ENCODE measurements at places on chromosomes 12 and 14. TPM values are rescaled to one million over a fixed set of nuclear protein-coding genes. Genes with fewer than 3 reads are reported as not detected.

KRT8 gene
- 22.8 TPM for total RNA-seq

GRCh38 chr12:47004634-47005033 is 74.8 kb upstream of the PCED1B start:
- DNase-seq, result no peak

ACRBP gene
- 0.74 TPM for total RNA-seq

- DNase-seq, result no peak
Measured at GRCh38 chr14:53187921-53188463, 34.9 kb upstream of the DDHD1 start.

DNA sequence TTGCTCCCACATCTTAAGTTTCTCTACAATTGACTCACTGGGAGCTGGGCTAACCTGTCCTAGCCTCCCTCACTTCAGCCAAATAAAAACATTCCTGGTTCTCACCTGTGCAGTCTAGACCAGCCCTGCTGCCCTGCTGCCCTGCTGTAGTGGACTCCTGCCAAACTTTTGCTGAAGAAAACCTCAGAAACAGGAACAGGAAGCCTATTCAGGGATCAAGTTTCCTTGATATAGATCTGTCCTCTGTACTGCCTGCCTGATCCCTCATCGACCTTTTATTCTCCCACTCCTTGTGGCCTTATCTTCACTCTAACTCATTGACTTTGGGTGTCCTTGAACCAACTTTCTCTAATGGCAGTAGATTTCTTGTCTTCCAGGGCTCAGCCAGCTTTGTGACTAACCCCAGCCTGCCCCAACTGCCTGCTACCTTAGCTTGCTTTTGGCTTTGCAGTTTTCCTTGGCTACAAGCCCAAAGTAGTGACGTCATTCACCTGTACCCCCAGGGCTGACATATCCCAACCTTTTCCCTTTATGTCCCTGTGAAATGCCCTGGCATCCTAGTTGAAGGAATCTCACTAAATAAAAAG is 234.8 kb downstream of the DUSP6 start:
- no peak for DNase-seq

DNA sequence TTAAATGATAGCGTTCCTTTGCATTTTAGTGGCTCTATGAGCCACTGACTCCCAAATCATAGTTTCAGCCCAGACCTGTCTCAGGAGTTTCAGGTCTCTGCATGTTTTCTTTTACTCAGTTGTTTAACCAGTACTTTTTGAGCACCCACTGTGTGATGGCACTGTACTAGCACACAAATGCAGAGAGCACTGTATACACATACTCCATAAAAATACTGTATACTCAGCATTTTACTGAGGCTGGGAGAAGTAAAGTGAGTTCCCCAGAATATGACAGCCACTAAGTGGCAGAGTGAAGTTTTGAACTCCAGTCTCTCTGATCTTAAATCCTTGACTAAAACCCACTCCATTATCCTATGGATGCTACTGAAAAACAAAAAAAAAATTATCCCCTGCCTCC is 76.0 kb upstream of the HSPB8 start:
- no peak for DNase-seq

CLMN gene
- total RNA-seq, result 19.6 TPM

GLT1D1 gene
- 0.74 TPM for total RNA-seq

- DNase-seq, result no peak
Measured at GRCh38 chr12:12017798-12018197, 52.9 kb upstream of the BCL2L14 start.

DNA sequence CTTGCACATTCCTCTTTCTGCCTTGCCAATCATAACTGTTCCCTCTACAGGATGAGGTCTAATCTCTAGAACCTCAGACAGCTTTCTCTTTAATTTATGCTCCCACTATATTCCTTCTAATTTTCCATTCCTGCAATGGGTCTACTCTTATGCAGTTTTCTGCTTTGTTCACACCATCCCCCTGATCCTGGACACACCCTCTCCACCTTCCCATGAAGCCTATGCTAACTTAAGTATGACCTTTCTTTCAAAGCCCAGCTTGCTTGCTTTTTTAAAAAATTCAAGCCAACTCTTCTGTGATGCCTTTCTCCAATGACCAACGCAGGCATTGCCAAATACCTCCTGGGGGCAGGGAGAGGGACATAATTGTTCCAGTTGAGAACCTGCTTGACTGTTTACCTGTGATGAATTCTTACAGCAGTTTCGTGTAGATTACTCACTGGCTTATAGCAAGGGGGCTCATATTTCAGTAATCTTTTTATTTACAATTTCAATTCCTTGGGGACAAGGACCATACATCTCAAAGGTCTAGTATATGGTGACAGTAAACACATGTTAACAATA is 7.8 kb downstream of the SLC38A1 start:
- DNase-seq, result no peak

DNA sequence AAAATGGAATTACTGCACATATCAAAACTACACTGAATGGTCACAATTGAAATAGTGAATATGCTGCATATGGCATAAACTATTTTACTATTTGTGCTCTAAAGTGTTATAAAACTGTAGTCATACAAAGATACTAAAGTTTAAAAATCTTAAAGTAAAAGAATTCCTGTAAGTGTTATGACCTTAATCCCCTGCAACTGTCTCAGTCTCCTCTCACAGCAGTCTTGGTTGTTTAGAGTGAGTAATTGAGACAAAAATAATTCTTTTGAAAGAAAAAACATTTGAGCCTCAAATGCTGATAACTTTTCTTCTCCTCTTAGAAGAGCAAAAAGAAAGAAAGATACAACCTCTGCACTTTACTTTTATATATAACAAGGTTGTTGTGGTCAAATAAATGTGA is 99.9 kb downstream of the SYT1 start:
- no peak for DNase-seq

GRCh38 chr12:96064271-96064670 is 28.9 kb upstream of the LTA4H start:
- no peak for DNase-seq

DNA sequence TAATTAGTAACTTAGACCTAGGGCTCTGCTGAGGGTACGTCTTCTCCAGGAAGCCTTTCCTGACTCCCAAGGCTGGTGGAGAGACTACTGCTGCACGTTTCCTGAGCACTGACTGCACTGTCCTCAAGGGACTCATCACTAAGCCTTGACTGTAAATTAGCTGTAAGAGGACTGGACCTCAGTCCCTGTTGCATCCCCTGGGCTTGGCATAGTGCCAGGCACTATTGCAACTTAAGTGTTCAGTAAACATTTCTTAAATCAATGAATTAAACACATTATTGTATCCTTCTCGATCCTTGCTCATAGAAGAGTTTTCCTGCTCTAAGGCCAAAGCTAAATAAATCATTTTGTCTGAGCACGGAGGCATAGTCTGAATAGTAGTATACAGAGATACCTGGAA is 31.9 kb upstream of the IFNG-AS1 start:
- no peak for DNase-seq

TAS2R7 gene
- not detected for total RNA-seq

DNA sequence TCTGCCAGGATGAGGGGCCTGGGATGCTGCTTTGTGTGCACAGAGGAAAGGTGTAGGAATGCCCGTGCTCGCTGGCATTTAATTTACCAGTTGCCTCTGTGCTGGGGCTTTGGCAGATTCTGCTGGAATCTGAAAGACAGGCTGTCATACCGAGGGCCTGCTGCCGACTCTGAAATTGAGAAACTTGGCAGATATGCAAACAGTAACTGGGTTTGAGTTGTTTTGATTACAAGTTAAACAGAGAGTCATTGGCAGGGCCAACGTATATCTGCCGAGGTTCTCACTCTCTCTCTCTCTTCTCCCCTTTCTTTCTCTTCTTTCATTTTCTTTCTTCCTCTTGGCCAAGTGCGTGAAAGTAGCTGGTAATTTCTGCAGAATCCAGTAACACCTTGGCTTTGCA is 618.7 kb downstream of the VRK1 start:
- DNase-seq, result no peak

NXPH4 gene
- 3.2 TPM for total RNA-seq

DNA sequence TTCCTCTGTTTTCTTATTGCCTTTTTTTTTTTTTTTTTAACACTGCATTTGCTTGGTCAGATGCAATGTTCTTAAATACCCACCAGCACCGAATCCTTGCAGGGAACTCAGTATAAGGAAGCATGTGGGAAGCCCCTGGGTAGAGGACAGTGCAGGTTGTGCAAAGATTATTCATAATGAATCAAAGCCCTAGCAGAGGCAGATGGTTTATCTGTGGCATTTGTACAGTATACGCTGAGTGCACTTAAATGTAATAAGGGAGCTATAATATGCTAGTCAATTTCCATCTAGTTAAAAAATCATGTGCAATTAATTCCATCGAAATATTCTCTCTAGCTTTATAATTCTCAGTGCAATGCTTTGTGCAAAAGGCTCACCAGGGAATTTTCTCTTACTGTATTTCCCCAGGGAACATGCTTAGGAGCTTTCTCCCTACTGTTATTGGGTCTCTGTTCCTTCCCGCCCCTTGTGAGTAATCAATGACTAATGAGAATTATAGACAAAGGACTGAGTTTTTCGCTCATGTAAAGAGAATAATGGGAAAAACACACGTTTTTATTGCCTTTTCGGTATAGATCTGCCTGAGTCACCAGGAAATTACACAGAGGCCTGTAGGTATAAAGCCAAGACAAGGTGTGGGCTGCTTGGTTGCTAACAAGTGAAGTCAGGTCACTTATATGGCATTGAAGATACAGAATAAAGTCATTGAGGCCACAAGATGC is 1214.3 kb upstream of the TMEM132C start:
- no peak for DNase-seq

DNA sequence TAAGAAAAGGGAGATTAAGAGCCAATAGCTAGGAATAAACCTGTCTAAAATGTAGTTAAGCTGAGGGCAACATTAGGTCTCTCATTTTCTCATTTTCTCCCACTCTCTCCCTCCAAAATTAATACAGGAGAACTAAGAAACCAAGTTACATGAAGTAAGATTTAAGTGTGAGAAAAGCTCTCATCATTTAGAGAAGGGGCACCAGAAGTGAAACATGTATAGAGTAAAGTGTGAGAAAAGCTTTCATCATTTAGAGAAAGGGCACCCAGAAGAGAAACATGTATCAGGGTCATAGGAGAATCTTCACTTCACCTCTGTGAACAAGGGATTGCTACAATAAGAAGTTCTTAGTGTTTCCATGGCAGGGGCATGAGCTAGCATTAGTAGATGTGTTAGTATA is 132.4 kb upstream of the CNTN1 start:
- no peak for DNase-seq

GRCh38 chr12:9240776-9241175 is 32.6 kb upstream of the PZP start:
- DNase-seq, result no peak

ADCY4 gene
- total RNA-seq, result 32.7 TPM

KRT86 gene
- not detected for total RNA-seq

KLRC2 gene
- 1.5 TPM for total RNA-seq

TMEM117 gene
- 22.1 TPM for total RNA-seq

SLCO1B1 gene
- not detected for total RNA-seq

DNA sequence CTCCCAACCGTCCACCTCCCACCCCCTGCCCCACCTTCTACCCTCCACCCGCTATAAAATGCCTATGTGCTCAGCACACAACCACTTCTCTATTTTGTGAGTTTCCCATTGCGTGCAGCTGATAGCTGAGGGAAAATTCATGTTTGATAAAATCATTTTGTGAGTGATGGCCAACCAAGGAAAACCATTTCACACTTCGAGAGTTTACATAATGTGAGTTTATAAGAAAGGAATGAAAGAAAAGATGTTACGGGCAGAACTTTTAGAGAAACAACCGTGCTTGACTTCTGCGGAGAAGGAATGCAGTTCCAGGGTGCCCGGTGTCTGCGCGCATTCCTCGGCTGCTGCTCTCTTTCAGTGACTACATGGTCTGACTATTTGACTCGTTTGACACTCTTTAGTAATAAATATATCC is 140.9 kb downstream of the EFCAB11 start:
- no peak for DNase-seq

DNA sequence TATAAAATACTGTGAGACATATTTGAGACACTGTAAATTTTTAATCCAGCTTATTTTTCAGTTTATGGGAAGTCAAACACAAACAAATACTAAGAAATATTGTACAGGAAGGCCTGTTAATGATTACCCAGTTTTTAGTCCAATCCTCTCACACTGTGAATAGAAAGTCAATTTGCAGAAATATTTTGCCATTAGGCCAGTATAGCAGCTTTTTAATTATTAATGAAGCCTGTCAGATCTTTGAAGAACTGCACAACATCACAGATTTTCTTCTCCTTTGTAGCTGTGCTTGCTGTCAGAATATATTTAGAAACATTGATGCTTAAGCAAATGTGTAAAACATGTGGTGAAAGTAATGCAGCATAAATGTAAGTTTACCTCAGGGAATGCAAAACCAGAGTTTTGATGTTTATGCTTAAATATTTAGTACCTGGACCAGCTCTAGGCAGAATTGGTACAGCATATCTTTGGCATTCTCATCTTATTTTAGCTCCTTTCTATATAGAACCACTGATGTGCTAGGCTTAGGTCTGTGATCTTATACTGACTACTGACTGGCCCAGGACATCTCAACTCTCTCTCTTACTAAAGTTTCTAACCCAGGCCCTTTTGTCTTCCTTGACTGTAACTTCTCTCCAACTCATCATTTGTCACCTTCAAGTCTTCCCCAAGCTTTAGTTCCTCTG is 230.8 kb upstream of the NAV3 start:
- no peak for DNase-seq

DENND5B gene
- 25.3 TPM for total RNA-seq

DNA sequence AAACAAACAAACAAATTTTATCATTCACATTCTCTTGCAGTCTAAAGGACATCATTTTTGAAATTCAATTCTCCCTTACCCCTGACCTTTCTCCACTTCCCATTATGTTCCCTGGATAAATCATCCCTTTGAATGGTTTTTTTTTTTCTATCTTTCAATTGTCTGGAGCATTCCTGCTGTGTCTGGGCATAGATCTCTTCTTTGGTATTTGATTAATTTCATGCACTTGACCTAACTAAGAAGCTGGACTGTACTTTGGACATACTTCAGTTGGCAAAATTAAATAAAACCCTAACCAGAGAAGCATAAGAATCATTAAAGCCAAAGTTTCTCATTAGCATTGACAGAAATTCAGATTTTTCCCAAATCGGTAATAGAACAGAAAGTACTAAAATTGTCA is 163.6 kb upstream of the BMP4 start:
- DNase-seq, result no peak

DNA sequence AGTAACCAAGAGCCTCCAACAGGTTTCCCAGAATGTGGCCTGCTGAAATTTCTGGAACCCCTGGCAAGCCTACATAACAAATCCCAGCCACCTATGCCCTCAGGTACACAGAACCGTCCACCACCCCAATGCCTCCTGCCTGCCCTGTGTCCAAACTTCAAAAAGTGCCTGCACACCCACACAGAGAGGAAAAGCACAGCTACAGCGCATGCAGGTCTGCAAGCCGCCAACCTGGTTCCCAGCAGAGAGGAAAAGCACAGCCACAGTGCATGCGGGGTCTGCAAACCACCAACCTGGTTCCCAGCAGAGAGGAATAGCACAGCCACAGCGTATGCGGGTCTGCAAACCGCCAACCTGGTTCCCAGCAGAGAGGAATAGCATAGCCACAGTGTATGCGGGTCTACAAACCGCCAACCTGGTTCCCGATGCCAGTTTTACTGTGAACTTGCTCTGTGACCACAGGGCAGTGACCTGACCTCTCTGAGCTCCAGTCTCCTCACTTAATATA is 113.5 kb downstream of the SCARB1 start:
- no peak for DNase-seq

Data from vagina (tissue), 2 donors.